ENCODE measurements at places on chromosomes 7 and 10.

DNA sequence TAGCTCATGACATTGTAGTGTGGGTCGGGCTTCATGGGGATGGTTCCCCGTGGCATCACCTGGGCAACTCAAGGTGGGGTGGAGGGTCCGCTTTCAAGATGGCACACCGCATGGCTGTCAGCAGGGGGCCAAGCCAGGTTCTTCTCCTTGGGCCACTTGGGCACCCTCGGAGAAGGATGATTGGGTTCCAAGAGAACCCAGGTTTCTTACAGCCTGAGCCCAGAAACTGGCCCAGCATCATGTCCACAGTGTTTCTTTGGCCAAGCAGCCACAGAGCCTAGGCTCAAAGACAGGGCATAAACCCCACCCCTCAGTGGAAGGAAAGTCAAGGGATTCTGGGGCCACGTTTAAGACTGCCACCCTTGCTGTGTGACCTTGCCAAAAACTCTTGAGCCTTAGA is 110.6 kb downstream of the PTPN20 start:
- no peak for DNase-seq

- no peak for DNase-seq
Observed at GRCh38 chr7:103079836-103080235, 4.9 kb downstream of the ARMC10 start.

- no peak for DNase-seq
Observed at GRCh38 chr7:37923996-37924395, 3.6 kb downstream of the EPDR1 start.

DNA sequence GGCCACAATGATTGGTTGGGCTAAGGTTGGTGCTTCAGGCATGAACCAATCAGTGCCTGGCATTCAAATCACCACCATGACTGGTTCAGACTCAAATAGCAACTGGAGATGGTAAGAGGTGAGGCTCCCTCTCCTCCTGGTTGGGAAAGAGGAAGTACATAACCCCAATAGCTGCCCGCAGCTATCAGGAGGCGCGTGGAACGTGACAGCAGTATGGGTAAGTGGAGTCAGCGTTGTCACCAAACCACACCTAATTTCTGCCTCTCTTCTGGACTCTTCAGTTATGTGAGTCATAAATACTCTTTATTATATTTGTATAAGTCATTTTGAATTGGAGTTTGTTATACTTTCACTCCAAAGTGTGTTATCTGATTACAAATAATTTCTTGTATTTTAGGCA is 17.9 kb upstream of the ITGA8 start:
- DNase-seq, result peak; percentile 3

GRCh38 chr7:155489158-155489840 is 31.4 kb downstream of the EN2 start:
- DNase-seq, result no peak

DNA sequence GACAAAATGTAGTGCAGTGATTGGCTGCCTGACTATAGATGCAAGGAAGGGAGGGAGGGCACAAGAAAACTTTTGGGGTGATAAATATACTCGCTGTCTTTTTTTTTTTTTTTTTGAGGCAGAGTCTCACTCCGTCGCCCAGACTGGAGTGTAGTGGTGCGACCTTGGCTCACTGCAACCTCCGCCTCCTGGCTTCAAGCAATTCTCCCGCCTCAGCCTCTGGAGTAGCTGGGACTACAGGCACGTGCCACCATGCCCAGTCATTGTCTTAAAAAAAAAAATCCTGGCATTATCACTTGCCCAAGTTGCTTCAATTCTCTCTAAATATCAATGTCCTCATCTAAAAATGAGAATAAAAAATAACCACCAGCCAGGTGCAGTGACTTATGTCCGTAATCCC is 7.6 kb upstream of the FZD9 start:
- no peak for DNase-seq

DNA sequence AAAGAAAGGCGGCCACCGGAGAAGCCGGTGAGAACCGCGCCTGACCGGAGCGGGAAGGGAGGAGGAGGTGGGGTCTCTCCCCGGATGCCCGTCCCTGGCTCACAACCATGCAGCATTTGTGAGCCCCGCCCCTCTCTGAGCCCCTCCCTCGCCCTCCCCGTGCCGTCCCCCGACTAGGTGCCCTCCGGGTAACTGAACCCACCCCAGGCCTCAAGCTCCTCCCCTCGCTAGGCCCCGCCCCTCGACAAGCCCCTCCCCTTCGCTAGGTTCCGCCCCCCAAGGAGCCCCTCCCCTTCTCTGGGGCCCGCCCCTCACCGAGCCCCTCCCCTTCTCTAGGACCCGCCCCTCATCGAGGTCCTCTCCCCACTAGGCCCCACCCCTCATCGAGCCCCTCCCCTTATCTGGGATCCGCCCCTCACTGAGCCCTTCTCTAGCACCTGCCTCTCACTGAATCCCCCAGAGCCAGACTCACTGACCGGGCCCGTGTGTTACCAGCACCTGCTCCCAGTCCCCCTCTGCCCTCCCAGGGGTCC is 42.2 kb upstream of the HSPB1 start:
- DNase-seq, result peak; percentile 93
